ENCODE measurements at places on chromosomes 3 and 15.

- no peak for DNase-seq
Measured at GRCh38 chr15:100461049-100461448, 67.7 kb downstream of the CERS3 start.

- DNase-seq, result no peak
Measured at GRCh38 chr15:88623061-88623460, 1.9 kb downstream of the AEN start.

DNA sequence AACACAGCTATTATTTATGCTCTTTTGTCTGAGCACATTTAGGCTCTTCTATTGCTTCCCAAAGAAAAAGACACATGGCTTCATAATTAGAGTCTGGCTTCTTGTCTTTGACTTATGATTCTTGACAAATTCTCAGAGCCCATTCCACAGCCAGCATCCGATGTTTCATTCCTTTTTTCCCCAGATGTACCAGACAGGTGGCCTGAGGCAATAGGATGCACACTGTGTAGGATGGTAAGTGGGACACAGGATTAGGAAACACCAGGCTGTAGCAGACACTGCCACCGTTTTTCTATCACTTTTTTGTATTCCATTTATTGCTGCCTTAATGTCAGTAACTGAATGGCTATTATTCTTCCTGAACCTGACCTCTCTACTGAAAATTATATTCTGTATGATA, 188.9 kb upstream of the CDIN1 start:
- no peak for DNase-seq

DNA sequence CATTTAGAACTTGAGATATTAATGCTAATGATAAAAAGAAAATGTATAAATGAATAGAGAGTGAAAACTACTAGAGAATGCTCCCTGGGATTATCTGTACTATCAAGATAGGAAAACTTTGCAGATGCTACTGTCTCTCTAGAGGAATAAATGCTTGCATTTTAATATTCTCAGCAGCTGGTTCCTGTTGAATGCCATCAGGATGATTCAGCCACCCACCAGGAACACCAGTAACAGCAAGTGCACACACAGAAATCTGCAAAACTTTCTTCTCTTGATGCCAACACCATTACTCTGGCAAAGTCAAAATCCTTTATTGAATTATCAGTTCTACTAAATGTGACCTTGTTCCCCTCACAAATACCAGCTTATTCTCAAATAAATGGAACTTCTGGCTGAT, 148.4 kb downstream of the TIGIT start:
- DNase-seq, result no peak

DNA sequence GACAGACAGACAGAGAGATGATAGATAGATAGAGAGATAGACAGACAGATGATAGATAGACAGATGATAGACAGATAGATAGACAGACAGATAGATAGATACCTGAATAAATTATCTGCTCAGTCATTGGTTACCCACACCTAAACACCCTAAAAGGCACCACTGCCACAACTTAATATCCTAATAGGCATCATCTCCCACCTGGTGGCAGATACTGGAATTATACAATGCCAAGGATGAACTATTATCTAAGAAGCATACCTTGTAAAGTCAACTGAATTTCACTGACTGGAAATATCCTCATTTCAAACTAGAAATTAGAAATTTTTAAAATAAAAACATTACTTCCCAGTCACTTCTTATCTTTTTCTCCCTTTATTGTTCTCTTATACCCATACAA, 19.4 kb upstream of the ATP8B4 start:
- no peak for DNase-seq

DNA sequence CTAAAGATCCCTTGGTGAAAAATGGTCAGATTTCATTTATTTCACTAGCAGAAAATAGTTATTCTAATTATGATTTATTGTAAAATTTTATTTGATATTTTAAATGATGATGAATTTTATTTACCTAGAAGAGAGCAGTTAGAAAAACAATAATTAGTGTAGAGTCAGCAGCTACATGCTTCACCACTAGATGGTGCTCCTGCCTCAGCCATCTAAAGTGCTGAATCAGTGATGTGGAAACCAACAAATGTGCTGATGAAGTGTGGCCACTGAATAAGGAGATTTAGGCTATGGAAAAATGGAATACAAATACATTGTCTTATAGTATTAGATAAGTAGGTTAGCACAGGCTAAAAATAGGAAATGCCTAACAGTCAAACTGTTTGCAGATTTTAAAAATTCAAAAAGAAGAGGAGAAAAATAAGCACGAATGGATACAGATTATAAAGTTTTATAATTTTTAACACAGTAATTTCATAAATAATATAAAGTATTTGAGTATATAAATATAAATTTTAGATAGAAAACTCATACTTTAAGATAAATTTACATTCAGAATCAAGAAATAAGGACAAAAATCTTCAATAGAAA, 109.8 kb downstream of the PPP2R3A start:
- DNase-seq, result no peak

DNA sequence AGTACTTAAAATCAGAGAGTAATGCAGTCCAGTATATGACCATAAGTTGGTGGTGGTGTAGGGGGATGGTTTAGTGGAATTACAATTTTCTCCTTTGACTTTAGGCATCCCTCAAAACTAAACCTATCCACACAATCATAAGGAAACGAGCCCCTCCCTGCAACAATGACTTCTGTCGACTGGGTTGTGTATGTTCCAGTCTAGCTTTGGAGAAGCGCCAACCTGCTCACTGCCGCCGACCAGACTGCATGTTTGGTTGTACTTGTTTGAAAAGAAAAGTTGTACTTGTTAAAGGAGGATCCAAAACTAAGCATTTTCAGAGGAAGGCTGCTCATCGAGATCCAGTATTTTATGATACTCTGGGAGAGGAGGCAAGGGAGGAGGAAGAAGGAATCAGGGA, 52.8 kb downstream of the MGA start:
- no peak for DNase-seq

GRCh38 chr3:81394651-81395524, 366.6 kb downstream of the GBE1 start:
- DNase-seq, result no peak

- DNase-seq, result no peak
Measured at GRCh38 chr15:94287794-94288246, 56.5 kb downstream of the MCTP2 start.

GRCh38 chr3:65758438-65758837, 280.3 kb downstream of the MAGI1 start:
- DNase-seq, result no peak

GRCh38 chr3:32226875-32227500, 11.5 kb upstream of the CMTM8 start:
- DNase-seq, result no peak

DNA sequence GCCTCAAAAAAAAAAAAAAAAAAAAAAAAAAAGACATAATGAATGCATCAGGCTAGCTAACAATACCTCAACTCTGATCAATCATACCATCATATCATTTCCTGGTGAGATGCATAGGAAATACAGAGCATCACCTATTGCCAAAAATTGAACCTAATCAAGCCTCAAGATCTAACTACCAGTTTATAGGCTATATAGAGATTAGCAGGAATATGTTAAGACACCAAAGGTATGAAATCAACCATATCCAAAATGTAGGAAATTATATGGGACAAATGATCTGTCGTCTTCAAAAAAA, 387 bp upstream of the VPS33B start:
- DNase-seq, result no peak
